ENCODE measurements at places on chromosomes 4 and X. TPM values are rescaled to one million over a fixed set of nuclear protein-coding genes. Genes with fewer than 3 reads are reported as not detected.

GRCh38 chr4:7196288-7196651 lies 3.9 kb downstream of the SORCS2 start:
- DNase-seq: no peak

GRCh38 chrX:152810403-152810802 lies 20.2 kb downstream of the CETN2 start:
- DNase-seq: no peak

DNA sequence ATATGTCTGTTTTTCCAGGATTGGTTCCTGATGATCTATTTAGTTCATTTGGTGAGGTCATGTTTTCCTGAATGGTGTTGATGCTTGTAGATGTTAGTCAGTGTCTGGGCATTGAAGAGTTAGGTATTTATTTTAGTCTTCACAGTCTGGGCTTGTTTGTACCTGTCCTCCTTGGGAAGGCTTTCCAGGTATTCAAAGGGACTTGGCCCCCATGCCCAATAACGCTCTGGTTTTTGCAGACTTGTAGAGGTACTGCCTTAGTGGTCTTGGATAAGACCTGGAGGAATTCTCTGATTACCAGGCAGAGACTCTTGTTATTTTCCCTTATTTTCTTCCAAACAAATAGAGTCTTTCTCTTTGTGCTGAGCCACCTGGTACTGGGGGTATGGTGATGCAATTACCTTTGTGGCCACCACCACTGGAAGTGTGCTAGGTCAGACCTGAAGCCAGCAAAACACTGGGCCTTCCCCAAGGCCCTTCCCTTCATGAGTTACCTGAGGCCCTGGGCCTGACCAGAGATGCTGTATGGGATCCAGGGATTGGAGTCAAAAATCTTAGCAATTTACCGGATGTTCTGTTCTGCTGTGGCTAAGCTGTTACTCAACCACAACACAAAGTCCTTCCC lies 63.3 kb upstream of the RXFP1 start:
- no peak for DNase-seq

DNA sequence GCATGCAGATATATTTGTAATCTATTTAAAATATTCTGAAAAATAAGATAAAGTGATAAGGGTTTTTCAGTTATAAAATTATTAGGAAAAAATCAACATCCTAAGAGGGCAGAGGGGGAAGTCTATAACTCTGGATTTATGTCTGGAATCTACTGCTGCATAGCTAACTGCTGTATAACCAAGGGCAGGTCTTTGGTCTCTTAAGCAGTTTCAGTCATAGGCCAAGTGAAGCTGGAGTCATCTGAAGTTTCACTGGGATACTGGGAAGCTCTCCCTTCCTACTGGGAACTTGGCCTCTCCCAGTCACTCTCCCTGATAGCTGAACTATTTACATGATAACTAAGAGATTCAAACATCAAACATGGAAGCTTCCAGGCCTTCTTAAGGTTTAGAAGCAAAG lies 1409.9 kb upstream of the PCDH7 start:
- no peak for DNase-seq

DNA sequence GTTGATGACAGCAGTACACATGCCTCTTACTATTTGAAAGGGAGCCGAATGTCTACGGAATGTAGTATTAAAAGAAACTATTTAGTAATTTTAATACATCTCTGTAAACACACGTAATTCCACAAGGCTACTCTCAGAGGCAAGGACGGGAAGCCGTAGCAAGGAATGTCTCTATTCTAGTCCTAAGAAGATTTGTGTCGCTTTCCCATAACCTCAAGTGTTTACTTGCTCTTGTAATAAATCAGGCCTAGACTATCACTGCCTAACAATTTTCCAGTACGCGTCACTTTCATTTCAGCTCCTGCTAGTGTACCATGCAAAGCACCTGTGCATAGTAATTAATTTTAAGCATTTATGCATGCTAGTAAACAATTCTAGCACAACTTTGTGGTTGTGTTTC lies 86.7 kb downstream of the OR13H1 start:
- no peak for DNase-seq

DNA sequence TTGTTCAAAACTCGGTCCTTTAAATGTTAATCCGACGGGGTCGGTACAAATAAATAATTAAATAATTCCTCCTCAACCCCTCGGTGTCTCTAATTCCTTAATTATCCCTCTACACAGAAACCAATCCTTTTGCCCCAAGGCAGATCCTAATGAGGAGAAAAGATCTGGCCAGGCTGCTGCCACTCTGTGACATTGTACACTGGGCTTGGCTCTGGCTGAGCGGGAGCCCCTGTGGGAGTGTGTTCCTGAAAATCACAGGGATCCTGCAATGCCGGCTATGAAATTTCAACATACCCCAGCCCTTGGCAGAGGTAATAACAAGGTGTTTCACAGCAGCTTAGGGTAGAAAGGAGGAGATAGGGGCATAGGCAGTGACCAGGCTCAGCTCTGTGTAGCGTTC lies 96.0 kb downstream of the DHRSX start:
- DNase-seq: no peak

GRCh38 chrX:55908661-55909212 lies 191.2 kb downstream of the RRAGB start:
- DNase-seq: peak; percentile 3

- no peak for DNase-seq
Observed at GRCh38 chr4:161555689-161556660, 607.8 kb downstream of the FSTL5 start.

DNA sequence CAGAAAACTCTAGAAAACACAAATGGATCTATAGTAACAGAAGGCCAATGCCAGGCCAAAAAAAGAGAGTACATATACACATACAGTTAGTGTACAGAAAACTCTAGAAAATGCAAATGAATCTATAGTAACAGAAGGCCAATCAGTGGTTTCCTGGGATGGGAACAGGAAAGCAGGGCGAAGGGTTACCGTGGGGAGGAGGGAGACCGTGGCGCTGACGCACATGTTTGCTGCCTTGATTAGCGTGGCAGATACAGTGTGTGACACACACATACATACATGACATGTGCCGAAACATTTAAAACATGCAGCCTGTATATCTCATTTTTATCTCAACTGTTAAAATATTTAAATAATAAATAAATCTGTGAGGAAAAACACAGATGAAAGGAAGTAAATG lies 14.7 kb downstream of the GAK start:
- no peak for DNase-seq

DNA sequence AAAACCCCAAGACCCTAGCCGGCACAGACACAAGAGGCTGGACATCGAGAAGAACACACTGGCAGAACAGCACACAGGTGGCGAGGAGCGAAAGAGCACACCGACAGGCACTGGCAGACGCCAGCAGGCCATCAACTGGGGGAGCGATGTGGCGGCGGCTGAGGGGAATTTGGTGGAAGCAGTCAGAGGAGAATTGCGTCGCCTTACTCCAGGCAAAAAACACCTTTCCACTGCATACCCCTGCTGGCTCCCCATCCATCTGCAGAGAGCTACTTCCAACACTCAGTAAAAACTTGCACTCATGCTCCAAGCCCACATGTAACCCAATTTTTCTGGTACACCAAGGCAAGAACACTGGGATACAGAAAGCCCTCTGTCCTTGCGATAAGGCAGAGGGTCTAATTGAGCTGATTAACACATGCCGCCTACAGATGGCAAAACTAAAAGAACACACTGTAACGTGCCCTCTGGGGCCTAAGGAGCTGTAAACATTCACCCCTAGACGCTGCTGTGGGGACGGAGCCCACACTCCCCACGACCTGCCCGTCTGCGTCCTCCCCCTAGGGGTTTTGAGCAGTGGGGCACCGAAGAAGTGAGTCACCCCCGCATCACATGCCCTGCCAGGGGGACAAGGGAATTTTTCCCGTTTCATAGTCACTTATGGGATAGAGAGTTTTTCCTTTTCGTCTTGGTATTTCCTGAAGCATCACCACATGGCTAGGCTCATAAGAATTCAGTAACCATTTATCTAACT lies 262.3 kb downstream of the KCTD8 start:
- DNase-seq: no peak

DNA sequence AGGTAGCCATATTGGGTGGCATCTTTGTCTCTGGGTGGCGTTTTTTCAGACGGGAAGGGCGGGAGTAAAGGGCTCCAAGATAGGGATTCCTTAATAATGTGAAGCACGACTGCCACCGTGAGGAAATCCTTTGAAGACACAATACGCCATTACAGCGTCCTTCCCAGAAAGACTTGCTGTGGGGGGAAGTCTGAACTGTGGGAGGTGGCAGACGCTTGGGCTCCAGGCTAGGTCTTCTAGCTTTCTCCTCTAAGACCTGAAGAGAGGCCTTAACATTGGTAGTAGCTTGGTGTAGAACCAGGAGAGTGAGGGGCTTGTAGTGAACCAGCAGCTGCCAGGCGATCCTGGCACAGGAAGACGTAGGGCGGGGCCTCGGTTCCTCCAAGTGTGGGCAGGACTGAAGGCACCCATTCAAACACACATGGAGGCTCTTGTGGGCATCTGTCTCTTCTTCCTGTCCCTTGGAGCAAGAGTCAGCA lies 197.3 kb downstream of the OR13H1 start:
- DNase-seq: no peak

- no peak for DNase-seq
Observed at GRCh38 chr4:37220685-37221084, 23.9 kb upstream of the NWD2 start.

GRCh38 chr4:184453365-184454160 lies 20.8 kb downstream of the IRF2 start:
- DNase-seq: no peak

DNA sequence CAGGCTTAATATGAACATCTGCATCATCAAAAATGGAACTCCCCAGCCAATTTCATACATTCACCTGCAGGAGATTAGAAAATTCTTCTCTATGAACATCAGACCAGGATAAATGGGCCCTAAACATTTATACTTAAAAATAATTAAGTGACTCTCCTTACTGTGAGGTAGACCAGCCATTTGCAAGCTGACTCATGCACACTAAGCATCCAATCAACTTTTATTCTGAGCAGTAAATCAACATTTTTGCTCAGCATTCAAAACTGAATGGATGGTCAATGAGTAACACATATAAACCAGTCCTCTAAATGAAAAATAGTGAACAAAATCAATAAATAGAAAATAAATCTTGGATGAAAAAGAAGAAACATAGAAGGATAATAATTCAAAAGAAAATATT lies 19.9 kb upstream of the PCDH10 start:
- no peak for DNase-seq

GRCh38 chrX:27680726-27681125 lies 90.6 kb downstream of the DCAF8L2 start:
- DNase-seq: no peak

DNA sequence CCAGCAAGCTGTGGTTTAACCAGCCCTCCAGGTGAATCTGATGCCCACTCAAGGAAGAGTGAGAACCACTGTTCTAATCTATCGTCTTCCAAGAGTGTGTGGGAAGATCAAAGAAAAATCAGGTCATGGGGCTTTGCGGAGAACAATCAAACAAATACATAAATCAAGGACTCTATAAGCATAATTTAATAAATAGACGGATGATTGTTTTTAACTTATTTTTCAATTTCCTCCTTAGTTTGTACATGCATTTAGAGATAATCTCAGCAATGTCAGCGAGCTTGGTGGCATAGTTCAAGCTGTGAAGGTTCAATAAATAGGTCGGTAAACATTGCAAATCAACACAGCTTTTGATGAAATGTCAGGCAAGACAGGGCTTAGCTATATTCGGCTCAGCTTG lies 84.9 kb downstream of the DMD start:
- no peak for DNase-seq

DNA sequence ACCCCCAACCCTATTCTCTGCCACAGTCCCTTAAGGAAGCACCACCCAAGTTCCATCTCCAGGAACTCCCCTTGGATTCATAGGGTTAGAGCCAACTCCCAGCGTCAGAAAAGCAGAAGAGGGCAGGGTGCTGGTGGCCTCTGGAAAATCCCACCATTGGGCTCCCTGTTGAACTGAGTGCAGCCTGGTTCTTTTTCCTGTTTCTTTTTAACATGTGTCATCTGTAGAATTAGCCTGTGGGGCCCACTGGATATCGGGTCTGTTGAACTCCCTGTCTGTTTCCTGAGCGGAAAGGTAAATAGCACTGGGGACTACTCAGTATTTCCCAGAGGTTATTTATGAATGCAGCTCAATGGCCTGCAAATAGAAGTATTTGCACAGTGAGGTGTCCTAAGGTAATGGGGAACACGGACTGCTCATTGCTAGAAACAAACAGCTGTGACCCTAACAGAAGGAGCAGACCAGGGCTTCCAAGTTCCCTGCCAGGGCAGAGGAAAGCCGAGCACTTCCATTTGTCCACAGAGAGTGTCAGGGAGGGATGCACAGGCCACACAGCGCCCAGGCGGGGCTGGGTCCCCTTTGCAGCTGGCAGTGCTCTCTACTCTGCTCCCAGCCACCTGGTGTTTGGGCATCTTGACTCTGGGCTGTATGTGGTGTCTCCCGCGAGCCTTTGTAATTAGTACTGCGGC lies 102.6 kb downstream of the FHDC1 start:
- DNase-seq: no peak

DNA sequence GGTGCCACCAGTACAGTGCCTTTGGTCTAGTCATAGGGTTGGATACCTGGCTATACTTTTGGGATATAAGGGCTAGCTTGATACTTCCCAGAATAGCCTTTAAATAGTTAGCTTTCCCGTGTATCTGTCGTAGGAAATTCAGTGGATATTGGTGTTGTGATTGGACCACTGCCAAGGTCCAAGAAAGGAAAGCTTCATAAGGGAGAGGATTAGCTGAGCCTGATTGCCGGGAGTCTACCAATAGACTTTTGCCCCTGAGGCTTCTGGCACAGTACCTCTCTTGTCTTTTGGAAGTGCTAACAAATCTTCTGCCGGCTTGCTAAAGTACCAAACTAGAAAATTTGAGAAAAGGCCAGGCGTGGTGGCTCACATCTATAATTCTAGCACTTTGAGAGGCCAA lies 350.6 kb downstream of the CHIC1 start:
- no peak for DNase-seq

DNA sequence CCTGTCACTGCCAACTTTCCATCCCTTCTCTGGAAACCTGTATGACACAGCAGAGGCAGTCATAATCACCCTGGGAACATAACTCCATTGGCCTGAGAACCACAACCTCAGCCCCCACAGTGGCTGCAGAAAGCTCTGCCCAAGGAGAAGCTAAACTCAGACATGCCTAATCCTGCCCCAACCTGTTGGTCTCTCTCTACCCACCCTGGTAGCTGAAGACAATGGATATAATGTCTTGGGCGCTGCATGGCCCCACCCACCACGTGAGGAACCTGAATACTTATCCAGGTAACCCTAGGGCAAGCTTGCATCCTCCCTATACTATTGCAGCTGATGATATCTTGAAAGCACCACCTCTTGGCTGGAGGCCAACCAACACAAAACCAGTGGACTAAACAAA lies 225.2 kb downstream of the TEX13C start:
- no peak for DNase-seq

SPP1 gene
- total RNA-seq: 190 TPM

SYTL4 gene
- 2.3 TPM for total RNA-seq

IQSEC2 gene
- total RNA-seq: 8.6 TPM

TMEM33 gene
- 60.5 TPM for total RNA-seq

CDKL2 gene
- 59.4 TPM for total RNA-seq

HSPA4L gene
- total RNA-seq: 10.9 TPM

HAND2 gene
- not detected for total RNA-seq

MTM1 gene
- total RNA-seq: 17.3 TPM

RAB39B gene
- 28.2 TPM for total RNA-seq

LRCH2 gene
- total RNA-seq: 58.2 TPM

PDCL2 gene
- not detected for total RNA-seq
